Large intestine (tissue), 12 donors: ENCODE measurements at places on chromosomes 5 and 9.

- DNase-seq, result peak; percentile 88
- no peaks in the 10 kb centered on the region for H3K36me3 ChIP-seq
- no peaks in the 10 kb centered on the region for H3K27me3 ChIP-seq
These were observed 86.6 kb downstream of the FEM1C start for GRCh38 chr5:115458003-115458409.

GRCh38 chr9:128298535-128299482 lies 22.7 kb downstream of the SWI5 start:
- no peak overlapping the region for H3K4me3 ChIP-seq
- no peak for DNase-seq
- no peak overlapping the region for H3K27ac ChIP-seq

DNA sequence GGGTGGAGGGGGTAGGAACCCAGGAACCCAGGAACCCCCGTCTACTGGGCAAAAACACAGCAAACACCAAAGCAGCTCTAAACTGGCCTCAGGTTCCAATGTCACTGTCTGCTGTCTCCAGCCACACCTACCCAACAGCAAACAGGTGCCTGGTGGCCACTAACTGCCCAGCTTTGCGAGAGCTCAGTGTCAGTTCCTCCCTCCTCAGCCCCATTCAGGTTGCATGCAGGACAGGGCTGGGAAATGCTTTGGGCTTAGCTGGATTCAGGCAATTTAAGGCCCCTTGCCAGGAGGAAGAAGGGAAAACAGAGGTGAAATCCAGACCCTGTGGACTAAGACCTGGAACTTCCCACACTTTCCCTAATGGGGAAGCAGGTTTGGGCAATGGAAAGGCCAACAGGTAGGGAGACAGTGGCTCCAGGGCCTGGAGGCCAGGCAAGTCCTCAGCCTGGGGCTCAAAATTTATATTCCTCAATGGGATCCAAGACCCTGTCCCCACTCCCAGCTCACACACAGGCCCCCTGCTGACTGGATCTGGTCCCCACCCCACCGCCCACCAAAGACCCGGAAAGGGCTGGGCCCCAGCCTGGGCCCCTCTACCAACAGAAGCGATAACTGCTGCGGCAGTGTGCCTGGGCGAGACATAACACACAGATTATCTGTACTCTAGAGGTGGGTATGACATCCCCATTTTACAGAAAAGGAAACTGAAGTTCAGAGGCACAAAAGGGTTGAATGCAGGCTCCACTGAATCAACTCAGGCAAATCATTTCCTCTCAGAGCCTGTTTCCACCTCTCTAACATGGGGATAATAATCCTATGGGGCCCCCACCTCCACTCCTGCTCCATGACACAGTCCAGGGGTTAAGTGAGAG lies 3.5 kb downstream of the EEIG1 start:
- H3K36me3 ChIP-seq, result peaks cover 7% of the 10 kb centered on the region
- H3K4me1 ChIP-seq, result peaks cover 70% of the 10 kb centered on the region
- no peaks in the 10 kb centered on the region for H3K27me3 ChIP-seq

- H3K4me3 ChIP-seq, result no peak overlapping the region
- DNase-seq, result peak; percentile 50
- peak overlapping the region; percentile 43 for H3K27ac ChIP-seq
- H3K4me1 ChIP-seq, result peaks cover 20% of the 10 kb centered on the region
- no peaks in the 10 kb centered on the region for H3K27me3 ChIP-seq
- no peaks in the 10 kb centered on the region for H3K36me3 ChIP-seq
These were observed 124.3 kb downstream of the UGCG start for GRCh38 chr9:112020680-112021596.

DNA sequence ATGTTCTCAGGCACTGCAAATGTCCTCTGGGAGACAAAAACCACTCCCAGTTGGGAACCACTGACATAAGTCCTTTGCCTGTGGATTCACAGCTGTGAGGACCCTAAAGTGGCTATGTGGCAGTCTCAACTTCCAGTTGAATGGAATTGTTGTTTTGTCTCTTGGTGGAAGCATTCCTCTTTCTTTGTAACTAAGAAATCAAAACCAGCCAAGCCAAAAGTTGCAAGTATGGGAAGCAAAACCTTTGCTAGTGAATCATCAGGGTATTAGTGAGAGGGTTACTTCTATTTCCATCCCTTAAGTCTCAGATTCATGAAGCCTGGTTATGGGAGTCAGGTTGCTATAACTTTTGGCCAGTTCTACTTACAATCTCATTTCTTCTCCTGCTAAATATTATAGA lies 49.8 kb upstream of the RPS23 start:
- DNase-seq, result no peak
- H3K4me1 ChIP-seq, result no peaks in the 10 kb centered on the region
- no peak overlapping the region for H3K27ac ChIP-seq
- H3K4me3 ChIP-seq, result no peak overlapping the region
- no peaks in the 10 kb centered on the region for H3K27me3 ChIP-seq

DNA sequence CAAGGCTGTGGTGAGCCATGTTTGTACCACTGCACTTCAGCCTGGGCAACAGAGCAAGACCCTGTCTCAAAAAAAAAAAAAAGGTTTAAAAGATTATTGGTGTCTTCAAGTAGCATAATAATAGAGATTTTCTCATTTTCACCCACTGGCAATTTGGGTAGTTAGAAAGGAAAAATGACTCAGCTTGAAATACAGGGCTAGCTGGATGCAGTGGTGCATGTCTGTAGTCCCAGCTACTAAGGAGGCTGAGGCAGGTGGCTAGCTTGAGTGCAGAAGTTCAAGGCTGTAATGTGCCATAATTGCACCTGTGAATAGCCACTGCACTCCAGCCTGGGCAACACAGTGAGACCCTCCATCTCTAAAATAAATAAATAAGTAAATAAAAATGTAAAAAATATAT lies 111.1 kb downstream of the ARRDC3 start:
- no peak for DNase-seq
- H3K4me3 ChIP-seq, result no peak overlapping the region
- no peaks in the 10 kb centered on the region for H3K27me3 ChIP-seq
- no peaks in the 10 kb centered on the region for H3K4me1 ChIP-seq
- no peak overlapping the region for H3K27ac ChIP-seq

DNA sequence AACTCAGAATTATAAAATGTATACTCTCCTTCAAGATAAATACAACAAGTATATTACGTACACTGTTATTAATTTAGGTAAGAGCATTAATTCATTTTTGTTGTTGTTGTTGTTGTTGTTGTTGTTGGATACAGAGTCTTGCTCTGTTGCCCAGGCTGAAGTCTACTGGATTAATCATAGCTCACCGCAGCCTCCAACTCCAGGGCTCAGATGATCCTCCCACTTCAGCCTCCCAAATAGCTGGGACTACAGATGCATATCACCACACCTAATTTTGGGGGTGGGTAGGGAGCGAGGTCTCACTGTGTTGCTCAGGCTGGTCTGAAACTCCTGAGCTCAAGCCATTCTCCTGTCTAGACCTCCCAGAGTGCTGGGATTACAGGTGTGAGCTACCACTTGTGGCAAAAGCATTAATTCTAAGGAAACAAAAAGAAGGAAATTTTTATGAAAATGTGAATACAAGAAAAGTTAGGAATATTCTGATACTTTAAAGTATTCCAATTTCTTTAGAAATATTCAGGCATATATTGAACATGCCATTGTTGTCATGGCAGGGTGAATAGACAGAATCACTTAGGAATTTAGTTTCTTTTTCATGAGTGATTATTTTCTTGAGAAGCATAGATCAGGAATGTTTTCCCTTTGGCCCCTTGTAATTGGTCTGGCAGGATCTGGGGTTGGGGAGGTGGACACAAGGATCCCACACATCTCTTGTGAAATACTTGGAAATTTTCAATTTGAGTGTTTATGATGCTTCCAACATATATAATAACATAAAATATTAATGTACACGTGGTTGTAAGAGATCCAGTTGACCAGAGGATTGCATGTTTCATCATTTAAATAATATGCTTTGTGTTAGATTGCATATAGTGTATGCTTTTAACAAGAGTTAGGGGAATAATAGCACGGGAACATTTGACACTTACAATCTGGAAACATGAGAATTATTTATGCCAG lies 263.6 kb downstream of the FANCC start:
- no peak for DNase-seq
- H3K27me3 ChIP-seq, result no peaks in the 10 kb centered on the region
- H3K27ac ChIP-seq, result no peak overlapping the region
- H3K36me3 ChIP-seq, result peaks cover 3% of the 10 kb centered on the region

DNA sequence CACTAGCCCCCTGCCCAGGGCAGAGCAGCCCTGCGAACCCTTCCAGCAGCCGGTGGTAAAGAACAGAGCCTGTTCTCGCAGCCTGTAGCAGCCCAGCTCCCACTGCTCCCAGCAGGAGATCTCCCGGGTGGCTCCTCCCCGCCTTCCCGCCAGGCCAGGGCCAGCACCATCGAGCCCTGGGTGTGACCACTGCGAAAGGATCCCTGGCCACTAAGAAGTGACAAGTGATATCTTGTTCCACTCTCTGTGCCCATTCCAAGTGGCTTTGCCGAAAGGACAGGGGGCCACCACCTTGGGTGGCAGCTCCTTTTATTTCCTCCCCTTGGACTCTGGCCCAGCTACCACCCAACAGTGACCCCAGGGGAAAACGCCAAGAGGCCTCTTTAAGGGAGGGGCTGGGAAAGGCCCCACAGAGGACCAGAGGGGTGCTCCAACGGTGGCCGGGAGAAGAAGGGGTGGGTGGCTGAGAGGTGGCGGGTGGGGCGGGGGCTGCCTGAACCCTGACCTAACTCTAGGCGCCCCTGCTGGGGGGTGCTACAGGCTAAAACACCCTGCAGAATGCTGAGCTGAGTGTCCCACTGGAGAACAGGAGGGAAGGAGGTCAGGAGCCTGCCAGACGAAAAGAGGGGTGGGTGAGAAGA lies 1.6 kb downstream of the NACC2 start:
- DNase-seq, result peak; percentile 60
- peaks cover 5% of the 10 kb centered on the region for H3K27me3 ChIP-seq
- H3K36me3 ChIP-seq, result peaks cover 7% of the 10 kb centered on the region
- H3K27ac ChIP-seq, result peak overlapping the region; percentile 79

GRCh38 chr9:74006935-74007334 lies 490.2 kb upstream of the RORB start:
- H3K27me3 ChIP-seq, result no peaks in the 10 kb centered on the region
- H3K27ac ChIP-seq, result no peak overlapping the region
- no peak for DNase-seq

DNA sequence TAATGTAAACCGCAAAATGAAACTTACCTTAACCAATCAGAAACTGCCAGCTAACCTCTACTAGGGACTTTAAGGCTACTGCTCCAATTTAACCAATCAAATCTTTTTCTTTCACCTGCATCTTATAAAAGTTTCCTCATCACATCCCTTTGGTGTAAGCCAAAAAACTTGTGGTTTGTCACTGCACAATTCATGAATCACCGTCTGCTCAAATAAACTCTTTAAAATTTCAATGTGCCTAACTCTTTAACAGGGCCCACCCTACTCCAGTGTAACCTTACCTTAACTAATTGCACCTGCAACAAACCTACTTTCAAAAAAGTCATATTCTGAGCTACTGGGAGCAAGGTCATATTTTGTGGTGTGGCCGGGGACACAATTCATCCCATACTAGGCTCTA lies 172.2 kb upstream of the GRAMD2B start:
- no peaks in the 10 kb centered on the region for H3K36me3 ChIP-seq
- DNase-seq, result no peak
- H3K27me3 ChIP-seq, result no peaks in the 10 kb centered on the region
- H3K27ac ChIP-seq, result no peak overlapping the region
- H3K4me3 ChIP-seq, result no peak overlapping the region
- H3K4me1 ChIP-seq, result no peaks in the 10 kb centered on the region

- no peaks in the 10 kb centered on the region for H3K36me3 ChIP-seq
- no peak for DNase-seq
- no peaks in the 10 kb centered on the region for H3K4me1 ChIP-seq
- H3K27me3 ChIP-seq, result peaks cover 3% of the 10 kb centered on the region
- no peak overlapping the region for H3K27ac ChIP-seq
These were observed 53.9 kb downstream of the BARX1 start for GRCh38 chr9:93900971-93901861.

GRCh38 chr5:133952729-133953567 lies 15.5 kb downstream of the C5orf15 start:
- no peaks in the 10 kb centered on the region for H3K27me3 ChIP-seq
- no peak overlapping the region for H3K27ac ChIP-seq
- H3K36me3 ChIP-seq, result peaks cover 19% of the 10 kb centered on the region
- no peak overlapping the region for H3K4me3 ChIP-seq
- DNase-seq, result peak; percentile 53
- H3K4me1 ChIP-seq, result no peaks in the 10 kb centered on the region

- H3K27me3 ChIP-seq, result no peaks in the 10 kb centered on the region
- no peak for DNase-seq
- peaks cover 8% of the 10 kb centered on the region for H3K4me1 ChIP-seq
- H3K27ac ChIP-seq, result no peak overlapping the region
- no peak overlapping the region for H3K4me3 ChIP-seq
- H3K36me3 ChIP-seq, result no peaks in the 10 kb centered on the region
These were observed 132.0 kb upstream of the RAI14 start for GRCh38 chr5:34524123-34524522.

DNA sequence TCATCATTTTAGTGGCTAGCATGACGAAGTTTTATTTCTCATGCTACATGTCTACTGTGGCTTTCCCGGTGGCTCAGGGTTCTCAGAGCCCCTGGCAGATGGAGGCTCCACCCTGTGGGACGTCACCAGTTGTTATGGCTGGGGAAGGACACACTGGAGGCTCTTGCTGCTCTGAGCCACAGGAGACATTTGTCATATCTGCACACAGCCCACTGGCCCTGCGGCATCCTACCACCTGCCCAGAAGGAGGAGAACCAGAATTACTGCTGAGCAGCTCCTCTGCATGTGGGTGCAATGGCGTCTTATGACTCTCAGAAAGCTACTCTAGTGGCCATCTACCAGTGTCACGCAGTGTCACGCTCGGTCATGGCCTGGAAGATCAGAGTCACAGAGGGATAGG lies 6.6 kb downstream of the OR13J1 start:
- H3K36me3 ChIP-seq, result no peaks in the 10 kb centered on the region
- no peak overlapping the region for H3K27ac ChIP-seq
- no peak overlapping the region for H3K4me3 ChIP-seq
- peaks cover 14% of the 10 kb centered on the region for H3K27me3 ChIP-seq
- no peak for DNase-seq
- H3K4me1 ChIP-seq, result peaks cover 3% of the 10 kb centered on the region

- no peaks in the 10 kb centered on the region for H3K36me3 ChIP-seq
- no peak overlapping the region for H3K4me3 ChIP-seq
- peaks cover 7% of the 10 kb centered on the region for H3K4me1 ChIP-seq
- DNase-seq, result no peak
- H3K27ac ChIP-seq, result no peak overlapping the region
These were observed 4.3 kb downstream of the GNA14 start for GRCh38 chr9:77643871-77644270.

- H3K27me3 ChIP-seq, result no peaks in the 10 kb centered on the region
- DNase-seq, result no peak
- H3K27ac ChIP-seq, result no peak overlapping the region
These were observed 67.9 kb downstream of the ALDH7A1 start for GRCh38 chr5:126527158-126527557.

DNA sequence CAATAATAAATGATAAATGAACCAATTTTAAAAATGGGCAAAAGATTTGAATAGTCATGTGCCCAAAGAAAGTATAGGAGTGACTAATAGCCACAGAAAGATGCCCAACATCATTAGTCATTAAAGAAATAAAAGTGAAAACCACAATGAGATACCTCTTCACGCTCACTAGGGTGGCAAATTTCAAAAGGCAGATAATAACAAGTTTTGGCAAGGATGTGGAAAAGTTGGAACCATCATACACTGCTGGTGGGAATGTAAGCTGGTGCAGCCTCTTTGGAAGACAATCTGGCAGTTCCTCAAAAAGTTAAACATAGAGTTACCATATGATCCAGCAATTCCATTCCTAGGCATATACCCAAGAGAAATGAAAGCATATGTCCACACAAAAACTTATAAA lies 1819.8 kb downstream of the MAT2B start:
- H3K4me1 ChIP-seq, result no peaks in the 10 kb centered on the region
- H3K4me3 ChIP-seq, result no peak overlapping the region
- H3K27ac ChIP-seq, result no peak overlapping the region
- no peaks in the 10 kb centered on the region for H3K27me3 ChIP-seq
- DNase-seq, result no peak

- H3K27me3 ChIP-seq, result no peaks in the 10 kb centered on the region
- no peak for DNase-seq
- no peaks in the 10 kb centered on the region for H3K4me1 ChIP-seq
These were observed 15.2 kb downstream of the TRAF1 start for GRCh38 chr9:120911295-120911837.
